ENCODE measurements at places on chromosomes 16 and 17.
A peak's percentile ranks its signal among the peaks of the same experiment; 100 is the strongest.

DNA sequence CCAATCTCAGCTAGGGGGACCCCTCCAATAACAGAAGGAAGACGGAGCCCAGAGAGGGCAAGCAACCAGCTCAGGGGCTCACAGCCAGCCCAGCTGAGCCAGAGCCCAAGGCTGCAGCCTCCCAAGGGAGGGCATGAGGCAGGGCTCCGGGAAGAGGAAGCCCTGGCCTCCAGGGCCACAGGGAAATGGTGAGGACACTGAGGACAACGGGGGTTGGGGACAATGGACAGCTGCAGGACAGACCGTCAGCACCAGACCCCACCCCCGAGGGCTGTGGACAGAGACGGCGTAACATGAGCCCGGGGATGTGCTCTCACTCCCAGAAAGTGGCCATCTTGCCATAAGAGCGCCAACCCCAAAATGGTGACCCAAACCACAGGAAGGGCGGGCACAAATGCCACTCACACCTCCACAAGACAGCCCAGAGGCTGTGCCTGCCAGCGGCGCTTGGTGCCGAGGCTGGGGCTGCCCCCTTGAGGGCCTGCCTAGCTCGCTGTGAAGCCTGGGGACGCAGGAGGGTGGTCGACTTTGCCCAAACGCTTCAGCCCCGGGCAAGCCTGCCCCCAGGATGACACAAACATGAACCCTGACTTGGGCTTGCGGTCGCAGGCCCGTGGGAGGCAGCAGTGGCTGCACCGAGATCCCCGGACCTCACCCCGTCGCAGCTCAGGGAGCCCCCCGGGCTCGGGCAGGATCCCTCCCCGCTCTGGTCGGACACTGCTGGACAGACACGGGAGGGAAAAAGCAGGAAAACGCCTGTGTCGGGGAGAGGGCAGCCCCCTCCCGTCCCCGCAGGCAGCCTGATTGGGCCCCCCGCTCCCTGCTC, 10.5 kb downstream of the PIMREG start:
- no peak for DNase-seq

- DNase-seq = no peak
Observed at GRCh38 chr17:76452127-76452659, 759 bp downstream of the UBE2O start.

DNA sequence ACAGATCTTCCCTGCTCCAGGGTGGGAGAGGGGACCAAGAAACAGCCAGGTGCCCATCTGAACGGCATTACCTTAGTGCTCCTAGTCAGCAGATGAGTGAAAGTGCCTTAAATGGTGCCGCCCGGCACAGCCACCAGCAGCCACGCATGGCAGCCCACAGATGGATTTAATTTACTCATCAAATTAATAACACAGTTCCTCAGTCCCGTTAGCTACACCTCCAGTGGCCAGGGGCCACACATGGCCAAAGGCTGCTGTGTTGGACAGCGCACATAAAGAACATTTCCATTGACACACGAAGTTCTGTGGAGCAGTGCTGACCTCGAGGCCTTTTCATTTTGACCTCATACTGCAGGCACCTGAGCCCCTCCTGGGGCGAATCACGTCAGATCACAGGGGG, 166.3 kb downstream of the CMIP start:
- DNase-seq = no peak

DNA sequence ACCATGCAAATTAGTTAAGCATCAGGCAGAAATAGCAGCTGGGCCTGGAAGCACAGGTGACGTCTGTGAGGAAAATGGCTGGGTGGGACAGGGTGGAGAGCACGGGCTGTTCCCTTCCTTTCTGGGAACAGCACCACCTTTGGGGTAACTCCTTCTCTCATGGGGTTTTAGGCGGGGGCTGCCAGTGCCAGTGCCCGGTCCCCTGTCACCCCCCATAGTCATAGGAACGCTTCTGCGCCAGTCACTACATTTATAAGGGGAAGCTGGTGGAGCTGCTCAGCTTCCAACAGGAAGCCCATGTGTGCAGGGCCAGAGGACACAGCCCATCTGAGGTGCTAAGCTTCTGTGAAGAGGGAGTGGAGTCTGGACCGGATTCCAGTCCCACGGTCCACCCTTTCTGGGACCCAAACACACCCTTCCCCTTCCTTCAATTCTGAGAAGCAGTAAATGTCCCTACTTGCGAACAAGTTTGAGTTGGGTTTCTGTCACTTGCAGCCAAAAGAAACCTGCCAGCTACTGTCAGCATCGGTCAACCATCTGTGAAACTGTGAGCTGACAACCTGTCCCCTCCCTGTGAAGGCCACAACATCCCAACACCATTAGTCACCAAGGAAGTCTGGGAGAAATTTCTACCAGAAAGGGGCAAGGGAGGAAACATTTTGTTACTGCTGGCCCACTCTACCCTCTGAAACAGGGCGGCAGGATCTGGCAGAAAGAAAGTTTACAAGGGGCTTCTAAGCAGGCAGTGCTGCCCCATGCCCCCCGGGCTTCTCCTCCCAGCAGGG, 86.0 kb upstream of the AMZ2 start:
- DNase-seq = no peak

DNA sequence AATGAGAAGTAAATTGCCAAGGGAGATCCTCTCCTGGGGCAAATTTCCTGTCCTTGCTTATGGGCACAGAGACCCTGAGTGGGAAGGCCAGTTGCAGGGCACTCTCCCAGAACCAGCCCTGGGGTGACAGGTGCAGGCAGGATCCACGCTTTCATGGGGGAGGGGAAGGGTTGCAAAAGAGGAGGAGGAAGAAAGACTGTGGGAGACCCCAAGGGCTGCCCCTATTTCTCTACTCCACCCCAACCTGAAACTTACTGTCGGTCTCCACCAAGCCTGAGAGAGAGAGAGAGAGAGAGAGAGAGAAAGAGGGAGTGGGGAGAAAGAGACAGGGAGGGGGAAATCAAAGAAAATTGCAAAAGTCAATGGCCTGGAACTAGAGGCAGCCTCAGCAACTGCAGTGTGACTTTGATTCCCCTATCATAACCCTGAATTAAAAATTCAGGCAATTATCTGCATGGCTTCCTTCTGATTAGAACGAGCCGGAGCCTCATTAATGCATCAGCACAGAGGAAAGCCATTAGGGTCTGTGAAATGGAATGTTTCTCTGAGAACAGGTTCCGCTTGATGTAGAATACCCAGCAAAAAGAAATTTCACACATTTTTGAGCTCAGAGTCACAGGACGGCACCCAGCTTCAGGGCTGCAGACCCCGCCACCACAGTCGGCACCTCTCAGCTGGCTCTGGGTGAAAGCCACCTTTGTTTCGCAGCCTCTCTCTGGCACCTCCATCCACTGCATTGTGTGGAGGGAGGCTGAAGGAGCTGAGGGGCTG, 45.1 kb upstream of the HNF1B start:
- peak; percentile 34 for DNase-seq

- DNase-seq = peak; percentile 44
Observed at GRCh38 chr17:791829-792228, 9.7 kb downstream of the MRM3 start.

GRCh38 chr16:69476920-69477443, 52.6 kb downstream of the CYB5B start:
- DNase-seq = no peak

DNA sequence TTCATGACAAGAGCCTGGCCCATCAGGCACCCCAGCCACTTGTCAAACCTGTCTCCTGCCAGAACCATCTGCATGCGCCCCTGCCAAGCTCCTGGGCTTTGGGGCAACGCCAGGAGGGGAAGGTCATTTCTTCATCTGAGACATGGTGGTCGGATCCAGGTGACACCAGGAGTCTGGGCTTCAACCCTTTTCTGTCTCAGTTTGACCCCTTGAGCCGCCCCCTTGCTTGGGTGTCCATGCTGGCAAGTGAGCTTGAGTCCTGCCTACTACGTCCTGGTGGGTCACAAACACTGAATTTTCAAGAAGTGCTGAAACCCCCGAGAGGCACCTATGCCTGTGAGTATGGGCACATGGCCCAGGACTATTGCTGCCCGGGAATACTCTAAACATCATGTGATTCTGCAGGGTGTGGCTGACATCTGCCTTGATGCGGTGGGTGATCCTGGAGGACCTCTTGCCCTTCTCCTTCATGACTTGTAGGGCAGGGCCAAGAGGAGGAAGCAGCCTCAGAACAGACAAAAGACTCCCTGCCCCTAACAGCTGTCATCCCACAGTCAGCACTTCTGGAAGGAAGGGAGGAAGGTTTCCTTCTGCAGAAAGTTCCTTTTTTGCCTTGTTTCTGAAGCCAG, 43.4 kb downstream of the TNFRSF13B start:
- no peak for DNase-seq

GRCh38 chr16:72467157-72467759, 295.3 kb upstream of the PMFBP1 start:
- no peak for DNase-seq

- DNase-seq = no peak
Observed at GRCh38 chr17:9729735-9730420, 61.5 kb downstream of the DHRS7C start.

GRCh38 chr17:1629504-1630310, 1.1 kb upstream of the SLC43A2 start:
- DNase-seq = peak; percentile 76

GRCh38 chr16:85579923-85580580, 33.1 kb upstream of the GSE1 start:
- DNase-seq = no peak

DNA sequence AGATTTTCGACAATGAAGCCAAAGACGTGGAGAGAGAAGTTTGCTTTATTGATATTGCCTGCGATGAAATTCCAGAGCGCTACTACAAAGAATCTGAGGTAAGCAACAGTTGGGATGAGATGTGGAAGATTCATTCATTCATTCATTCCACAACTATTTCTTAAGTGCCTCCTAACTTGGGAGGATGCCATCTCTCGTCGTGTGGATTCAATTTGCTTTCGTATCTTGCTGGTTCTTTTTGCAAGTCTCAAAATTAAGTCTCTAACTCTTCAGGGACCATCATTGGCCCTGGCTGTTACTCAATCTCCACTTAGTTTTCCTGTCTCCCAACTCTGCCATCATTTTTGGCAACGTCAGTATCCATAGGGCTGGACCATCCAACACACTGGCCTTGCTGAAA, 85.6 kb upstream of the NOL11 start:
- DNase-seq = no peak

GRCh38 chr17:70622368-70623260, 453.3 kb downstream of the KCNJ2 start:
- peak; percentile 75 for DNase-seq

GRCh38 chr17:80119839-80120238, 18.5 kb downstream of the GAA start:
- no peak for DNase-seq

GRCh38 chr16:66580605-66581209, 1.4 kb downstream of the CMTM2 start:
- no peak for DNase-seq

DNA sequence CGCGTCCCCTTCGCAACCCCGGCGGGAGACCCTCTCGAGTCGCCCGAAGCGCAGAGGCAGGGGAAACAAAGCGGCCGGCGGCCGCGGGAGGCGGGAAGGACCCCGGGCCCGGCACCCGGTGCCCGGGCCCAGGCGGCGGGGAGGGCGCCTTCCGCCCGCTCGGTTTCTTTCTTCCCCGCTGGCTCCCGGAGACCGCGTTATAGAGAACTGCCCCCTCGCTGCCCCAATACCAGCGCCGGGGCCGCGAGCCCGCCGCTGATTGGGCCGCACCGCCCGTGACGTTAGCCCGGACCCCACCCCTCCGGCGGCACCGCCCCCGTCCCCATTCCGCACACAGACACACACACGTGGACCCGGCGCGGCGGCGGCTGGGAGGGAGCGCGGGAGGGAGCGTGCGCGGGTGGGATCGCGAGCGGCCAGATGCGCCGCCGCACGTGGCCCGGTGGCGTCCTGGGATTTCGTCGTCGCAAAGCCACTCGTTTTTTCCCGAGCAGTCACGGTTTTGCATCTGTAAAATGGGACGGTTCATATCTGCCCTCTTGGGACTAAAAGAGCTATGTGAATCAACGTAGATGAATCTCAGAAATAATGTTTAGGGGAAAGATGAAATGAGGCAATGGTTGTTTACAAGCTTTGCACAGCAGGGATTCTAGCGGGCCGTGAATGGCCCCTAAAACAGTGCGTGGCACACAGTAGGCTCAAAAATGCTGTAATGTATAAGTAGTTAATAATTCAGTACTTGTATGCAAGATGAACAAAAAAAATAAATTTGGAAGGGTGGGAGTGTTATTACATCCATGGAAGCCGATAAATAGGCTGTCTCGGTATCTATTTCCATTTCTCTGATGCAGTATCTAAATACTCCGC, at the start of gene EPOP:
Gene EPOP (minus strand): TSS at position 209 of the 867 bp plus-strand sequence. CDS start 462 bp downstream, outside the sequence.
- peak; percentile 98 for DNase-seq

DNA sequence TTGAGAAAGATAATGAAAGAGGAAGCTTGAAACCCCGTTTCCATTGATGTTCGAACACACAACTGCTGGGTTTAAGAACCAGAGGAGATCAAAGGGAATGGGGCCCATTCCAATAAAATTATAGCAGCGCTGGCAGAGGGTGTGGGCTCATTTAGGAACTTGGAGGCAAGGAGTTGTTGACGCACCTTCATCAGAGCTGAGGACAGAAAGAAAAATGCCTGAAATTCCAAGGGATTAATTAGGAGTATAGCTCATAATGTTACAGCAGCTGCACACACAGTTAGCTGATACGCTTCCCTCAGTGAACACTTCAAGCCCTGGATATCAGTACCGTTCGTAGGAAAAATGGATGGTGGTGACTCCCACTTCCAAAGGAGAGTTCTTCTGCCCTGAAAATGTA, 127.2 kb downstream of the AXIN2 start:
- DNase-seq = no peak

DNA sequence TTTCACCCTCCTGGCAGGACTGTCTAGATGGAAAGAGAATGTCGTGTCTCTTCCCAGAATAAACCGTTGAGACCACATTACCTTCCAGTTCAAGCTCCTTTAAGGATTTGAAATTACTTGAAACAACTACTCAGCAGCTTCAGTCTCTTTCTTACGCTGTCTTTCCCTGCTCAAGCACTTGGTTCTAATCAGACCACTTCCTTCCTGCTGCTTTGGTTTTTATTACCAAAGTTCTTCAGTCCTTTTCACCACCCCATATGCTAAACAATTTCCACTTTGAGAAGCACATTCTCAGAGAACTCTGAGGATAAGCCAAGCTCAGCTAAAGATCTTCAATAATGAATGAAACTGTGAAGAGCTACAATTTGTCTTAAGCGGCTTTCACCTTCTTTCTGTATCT, 105.4 kb downstream of the STX8 start:
- no peak for DNase-seq

GRCh38 chr17:39702901-39703893, 3.3 kb downstream of the ERBB2 start:
- no peak for DNase-seq

GRCh38 chr17:37762666-37763065, 17.8 kb upstream of the HNF1B start:
- no peak for DNase-seq

- no peak for DNase-seq
Observed at GRCh38 chr16:21279501-21279900, 1.4 kb upstream of the CRYM start.

- no peak for DNase-seq
Observed at GRCh38 chr16:86734543-86735460, 156.5 kb downstream of the FOXL1 start.

DNA sequence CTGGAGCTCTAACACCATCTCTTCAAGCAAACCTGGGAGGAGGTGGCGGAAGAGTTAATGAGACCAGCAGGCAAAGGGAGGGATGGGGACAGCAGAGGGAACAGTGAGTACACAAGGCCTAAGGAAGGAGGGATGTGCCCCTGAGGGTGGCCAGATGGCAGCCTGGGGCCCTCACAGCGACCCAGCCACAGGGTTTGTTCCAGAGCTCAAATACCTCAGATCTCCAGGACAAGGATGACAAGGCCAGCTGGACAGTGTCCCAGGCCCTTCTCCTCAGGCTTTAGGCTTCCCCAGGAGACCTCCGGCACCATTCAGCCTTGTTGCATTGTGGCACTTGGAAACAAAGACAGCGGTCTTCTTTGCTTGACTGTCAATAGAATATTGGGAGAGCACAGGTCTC, 14.9 kb downstream of the CDIP1 start:
- DNase-seq = no peak

- DNase-seq = peak; percentile 93
Observed at GRCh38 chr17:73956595-73957465, 246.6 kb upstream of the RPL38 start.

Data from ecto neural progenitor cell (in vitro differentiated cells).